CD4-positive, alpha-beta memory T cell (primary cell): ENCODE measurements at places on chromosomes 6 and 20.

- no peak for DNase-seq
These were observed 6.7 kb upstream of the HMGN3 start for GRCh38 chr6:79241228-79241627.

GRCh38 chr6:87832025-87832825 lies 130.2 kb upstream of the AKIRIN2 start:
- peak; percentile 40 for DNase-seq

GRCh38 chr20:15113144-15113773 lies 775.8 kb upstream of the FLRT3 start:
- DNase-seq: no peak

GRCh38 chr6:23953976-23954375 lies 172.0 kb upstream of the NRSN1 start:
- no peak for DNase-seq

GRCh38 chr6:10389739-10390494 lies 25.0 kb downstream of the TFAP2A start:
- DNase-seq: no peak

DNA sequence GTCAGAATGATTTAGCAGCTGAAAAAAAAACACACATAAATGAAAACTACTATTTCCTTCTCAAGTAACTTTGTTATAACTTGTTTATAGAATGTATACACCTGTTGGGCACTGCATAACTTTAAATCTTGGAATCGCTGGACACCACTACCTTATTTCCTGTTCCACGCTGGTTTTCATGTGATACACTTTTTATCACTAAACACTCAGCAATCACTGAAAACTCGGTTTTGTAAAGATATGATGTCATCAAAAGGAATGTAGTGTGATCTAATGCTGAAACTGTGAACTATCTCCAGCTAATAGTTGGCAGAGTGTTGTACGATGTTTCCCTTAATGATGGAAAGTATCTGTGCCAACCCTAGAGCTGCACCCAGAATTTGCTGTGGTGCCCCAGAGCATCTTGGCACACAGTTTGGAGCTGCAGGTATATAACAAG lies 127.9 kb downstream of the BACH2 start:
- no peak for DNase-seq

DNA sequence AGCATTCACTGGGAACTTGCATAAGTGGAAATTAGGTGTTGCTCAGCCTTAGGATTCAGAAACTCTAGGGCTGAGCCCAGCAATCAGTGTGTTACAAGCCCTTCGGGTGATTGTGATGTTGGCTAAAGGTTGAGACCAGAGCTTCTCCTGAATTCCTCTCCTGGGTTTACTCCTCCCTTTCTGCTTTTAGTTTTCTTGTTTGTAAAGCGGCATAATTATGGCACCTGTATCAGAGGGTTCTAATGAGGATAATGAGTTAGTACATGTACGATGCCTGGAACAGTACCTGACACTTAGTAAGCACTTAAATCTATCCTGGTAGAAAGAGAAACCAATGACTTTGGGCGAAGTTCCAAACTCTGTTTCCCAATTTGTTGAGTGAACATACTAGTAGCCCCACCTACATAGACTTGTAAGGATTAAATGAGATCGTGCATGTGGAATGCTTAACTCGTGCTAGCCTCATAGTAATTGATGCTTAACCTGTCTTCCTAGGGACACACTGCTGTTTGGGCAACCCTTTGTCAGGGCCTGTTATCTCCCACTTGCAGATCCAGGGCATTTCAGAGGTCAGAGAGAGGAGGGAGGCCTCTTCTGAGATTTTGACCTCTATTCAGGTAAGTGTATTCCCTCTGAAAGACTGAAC lies 932 bp upstream of the EZR start:
- no peak for DNase-seq

- DNase-seq: no peak
These were observed 117.8 kb upstream of the SIRPA start for GRCh38 chr20:1777476-1777820.

DNA sequence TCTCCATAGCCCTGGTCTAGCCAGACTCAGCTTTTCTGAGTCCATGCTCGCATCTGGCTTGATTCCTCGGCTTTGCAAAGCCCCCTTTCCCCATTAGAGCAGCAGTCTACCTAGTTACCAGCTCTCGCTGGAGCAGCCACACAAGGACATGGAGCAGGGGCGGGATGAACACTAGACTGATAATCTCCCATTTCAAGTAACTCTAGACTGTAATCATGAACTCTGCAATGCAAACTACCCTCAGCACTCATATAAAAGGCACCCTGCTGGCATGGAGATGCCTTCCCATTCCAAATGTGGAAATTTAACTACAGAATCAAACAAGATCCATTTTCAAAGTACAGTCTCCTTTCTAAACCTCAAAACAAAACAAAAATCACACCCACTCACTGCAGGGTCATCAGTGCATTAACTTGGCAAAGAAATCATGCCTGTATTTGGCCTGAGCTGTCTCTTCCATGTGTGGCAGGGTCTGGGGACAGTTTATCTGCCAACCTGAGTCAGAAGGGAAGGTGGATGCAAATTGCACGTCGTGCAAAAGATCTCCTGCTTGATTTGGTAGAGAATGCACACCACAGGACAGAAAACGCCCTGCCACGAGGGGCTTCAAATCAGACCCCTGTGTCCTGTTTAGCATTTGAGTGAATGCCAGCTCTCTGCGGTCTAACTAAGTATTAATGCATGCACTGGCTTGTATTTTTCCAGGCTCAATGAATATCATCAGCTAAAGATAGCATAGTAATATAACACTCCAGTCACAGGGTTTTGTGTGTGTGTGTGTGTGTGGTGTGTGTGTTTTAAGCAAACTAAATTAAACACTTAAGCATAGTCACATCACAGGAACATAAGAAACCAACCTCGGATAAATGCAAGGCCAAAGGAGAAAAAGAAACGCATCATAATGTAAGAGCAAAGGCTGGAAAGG lies 85.3 kb downstream of the MYLK4 start:
- no peak for DNase-seq

DNA sequence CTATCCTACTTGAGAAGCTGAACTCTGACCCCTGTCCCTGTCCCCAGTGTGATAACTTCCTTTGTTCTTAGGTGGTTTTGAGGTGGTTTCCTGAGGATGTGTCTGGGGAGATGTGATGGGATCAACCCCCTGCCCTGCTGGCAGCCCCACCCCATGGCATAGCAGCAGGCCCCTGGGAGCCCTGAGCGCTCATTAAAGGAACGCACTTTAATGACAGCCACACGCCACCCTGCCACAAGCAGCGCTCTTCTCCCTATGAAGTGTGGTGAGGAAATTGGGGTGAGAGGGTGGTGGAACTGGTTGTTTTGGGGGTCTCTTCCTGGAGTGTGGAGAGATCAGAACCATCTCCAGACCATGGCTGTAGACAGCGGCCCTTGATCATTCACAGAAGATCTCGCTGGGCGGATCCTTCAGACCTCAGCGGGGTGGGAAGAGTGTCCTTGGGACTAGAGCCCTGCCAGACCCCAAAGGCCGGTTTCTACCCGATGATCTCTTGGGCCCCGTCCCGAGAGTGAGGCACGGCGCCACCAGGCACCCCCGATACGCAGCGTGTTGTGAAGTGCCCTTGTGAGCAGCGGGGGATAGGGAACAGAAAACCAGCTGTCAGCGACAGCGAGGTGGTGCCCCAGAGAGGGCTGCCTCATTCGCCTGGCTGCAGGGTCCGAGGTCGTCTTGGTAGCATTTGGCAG lies 45.4 kb downstream of the SYNJ2 start:
- no peak for DNase-seq

GRCh38 chr6:159233365-159234101 lies 64.3 kb downstream of the FNDC1 start:
- DNase-seq: no peak

GRCh38 chr6:342832-343179 lies 48.7 kb upstream of the IRF4 start:
- DNase-seq: no peak

GRCh38 chr6:23091795-23092194 lies 522.4 kb downstream of the HDGFL1 start:
- DNase-seq: no peak

DNA sequence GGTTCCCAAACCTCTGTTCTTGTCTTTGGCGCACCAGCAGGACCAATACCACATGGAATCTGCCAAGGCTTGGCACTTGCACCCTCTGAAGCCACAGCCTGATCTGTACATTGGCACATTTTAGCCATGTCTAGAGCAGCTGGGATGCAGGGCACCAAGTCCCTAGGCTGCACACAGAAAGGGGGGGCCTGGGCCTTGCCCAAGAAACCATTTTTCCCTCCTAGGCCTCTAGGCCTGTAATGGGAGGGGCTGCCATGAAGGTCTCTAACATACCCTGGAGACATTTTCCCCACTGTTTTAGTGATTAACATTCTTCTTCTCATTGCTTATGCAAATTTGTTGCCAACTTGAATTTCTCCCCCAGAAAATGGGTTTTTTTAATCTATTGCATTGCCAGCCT lies 5.4 kb upstream of the FAM120B start:
- no peak for DNase-seq

DNA sequence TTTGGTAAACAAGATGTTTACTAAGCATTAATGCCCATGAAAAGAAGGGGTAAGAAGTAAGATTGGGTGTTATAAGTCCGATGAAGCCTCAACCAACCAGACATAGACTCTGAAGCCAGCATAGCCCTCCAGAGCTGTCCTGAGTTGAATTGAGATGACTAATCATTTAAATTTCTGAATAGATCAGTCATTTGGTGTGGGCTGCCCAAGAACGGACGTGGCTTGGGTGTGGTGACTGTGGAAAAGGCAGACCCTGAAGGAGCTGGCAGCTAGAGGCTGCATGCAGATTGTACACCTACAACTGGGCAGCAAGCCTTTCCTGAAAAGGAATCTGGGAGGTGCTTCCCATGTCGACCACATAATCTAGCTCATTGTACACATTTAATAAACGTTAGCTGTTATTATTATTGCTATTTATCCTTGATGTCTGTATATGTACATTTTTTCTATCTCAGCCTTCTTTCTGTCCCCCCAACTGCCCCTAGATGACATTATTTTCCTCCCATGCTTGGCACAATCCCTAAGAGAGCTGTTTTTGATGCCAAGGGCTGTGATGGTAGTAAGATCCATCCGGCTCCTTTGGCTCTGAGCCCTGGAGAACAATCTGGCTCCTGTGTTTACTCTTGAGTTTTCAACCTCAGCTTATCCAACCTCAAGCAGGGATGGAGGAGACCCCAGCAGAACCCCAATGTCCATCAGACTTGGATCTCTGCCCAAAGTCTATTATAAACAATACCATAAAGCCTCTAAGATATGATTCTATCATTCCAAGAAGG lies 57.6 kb upstream of the JAG1 start:
- DNase-seq: no peak

DNA sequence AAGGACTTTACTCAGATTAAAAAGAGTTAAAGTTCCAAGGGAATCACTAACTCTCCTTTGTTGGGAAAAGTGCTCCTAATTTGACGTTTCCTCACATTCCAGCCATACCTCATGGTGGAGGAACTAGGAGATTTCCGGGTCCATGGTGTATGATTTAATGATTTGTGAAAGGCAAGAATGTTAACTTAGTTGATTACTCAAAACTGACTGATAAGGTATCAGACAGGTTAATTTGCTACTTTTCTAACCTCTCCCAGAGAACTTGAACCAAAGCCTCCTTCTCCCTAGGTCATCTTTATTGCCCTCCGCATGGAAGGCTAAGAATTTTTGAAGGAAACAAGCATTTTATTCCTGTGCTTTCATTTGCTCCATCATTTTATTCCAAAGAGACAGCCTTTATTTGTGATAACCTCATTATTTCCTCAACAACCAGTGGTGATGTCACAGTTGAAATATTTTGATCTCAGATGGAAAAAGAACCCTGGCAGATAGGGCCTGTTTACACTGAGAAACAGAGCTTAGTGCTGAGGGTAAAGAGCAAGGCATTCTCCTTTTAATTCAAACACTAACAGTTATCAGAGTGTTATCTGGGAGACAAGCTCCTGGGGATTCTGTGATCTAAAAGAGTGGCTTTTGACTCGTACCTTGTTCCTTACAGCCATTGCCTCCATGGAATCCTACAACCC lies 57.4 kb upstream of the BMP2 start:
- no peak for DNase-seq

GRCh38 chr6:134379076-134379475 lies 61.2 kb upstream of the SGK1 start:
- peak; percentile 16 for DNase-seq

GRCh38 chr6:77036400-77036799 lies 426.9 kb downstream of the HTR1B start:
- DNase-seq: no peak
